ENCODE measurements at places on chromosomes 6 and 20. TPM values are rescaled to one million over a fixed set of nuclear protein-coding genes. Genes with fewer than 3 reads are reported as not detected.

- DNase-seq = no peak
Observed at GRCh38 chr6:30480536-30481156, 8.7 kb upstream of the HLA-E start.

PDYN gene
- not detected for total RNA-seq

TSPO2 gene
- total RNA-seq = not detected

OR10C1 gene
- total RNA-seq = not detected

Data from osteoblast (primary cell).